Esophagus squamous epithelium (tissue), 5 donors: ENCODE measurements at places on chromosomes 12 and 14.

DNA sequence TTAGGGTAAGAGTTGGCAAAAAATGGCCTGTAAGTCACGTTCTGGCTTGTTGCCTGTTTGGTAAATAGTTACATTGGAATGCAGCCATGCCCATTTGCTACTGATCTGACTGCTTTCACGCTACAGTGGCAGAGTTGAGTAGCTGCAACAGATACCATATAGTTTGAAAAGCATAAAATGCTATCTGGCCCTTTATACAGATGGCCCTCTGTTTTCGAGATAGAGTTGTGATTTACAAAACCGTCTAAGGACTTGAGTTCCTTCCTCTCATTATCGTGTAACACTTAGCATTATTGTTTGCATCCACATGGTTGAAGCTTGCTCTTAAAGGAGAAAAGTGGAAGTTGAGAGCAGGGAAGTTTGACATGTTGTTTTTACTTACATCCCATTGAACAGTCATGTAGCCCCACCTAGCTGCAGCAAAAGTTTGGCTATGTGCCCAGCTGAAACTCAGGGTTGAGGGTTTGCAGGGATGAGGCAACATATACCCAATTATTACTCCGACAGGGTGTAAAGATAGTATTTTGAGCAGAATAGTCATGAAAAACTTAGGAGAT, 11.3 kb upstream of the SCFD1 start:
- H3K36me3 ChIP-seq: no peaks in the 10 kb centered on the region
- H3K27me3 ChIP-seq: no peaks in the 10 kb centered on the region
- H3K4me1 ChIP-seq: no peaks in the 10 kb centered on the region
- H3K4me3 ChIP-seq: no peak overlapping the region
- no peak for DNase-seq
- no peak overlapping the region for H3K27ac ChIP-seq

DNA sequence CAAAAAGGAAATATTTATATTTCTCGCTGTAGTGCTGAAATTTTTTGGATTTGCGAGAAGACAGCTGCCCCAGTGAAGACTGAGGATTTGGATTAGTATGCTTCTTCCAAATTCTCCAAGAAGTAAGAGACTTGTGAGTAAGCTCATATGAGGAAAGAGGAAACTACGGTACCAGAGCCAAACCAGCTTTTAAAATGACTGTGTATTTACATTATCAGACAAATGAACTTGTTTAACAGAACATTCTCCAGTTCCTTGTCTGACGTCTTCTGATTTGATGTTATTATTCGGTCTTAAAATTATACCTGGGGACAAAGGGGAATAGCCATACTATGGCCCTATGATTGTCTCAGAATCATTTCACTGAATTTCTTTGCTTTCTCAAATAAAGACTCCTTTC, 8.0 kb downstream of the CLEC12B start:
- no peaks in the 10 kb centered on the region for H3K36me3 ChIP-seq
- no peaks in the 10 kb centered on the region for H3K27me3 ChIP-seq
- H3K27ac ChIP-seq: no peak overlapping the region

DNA sequence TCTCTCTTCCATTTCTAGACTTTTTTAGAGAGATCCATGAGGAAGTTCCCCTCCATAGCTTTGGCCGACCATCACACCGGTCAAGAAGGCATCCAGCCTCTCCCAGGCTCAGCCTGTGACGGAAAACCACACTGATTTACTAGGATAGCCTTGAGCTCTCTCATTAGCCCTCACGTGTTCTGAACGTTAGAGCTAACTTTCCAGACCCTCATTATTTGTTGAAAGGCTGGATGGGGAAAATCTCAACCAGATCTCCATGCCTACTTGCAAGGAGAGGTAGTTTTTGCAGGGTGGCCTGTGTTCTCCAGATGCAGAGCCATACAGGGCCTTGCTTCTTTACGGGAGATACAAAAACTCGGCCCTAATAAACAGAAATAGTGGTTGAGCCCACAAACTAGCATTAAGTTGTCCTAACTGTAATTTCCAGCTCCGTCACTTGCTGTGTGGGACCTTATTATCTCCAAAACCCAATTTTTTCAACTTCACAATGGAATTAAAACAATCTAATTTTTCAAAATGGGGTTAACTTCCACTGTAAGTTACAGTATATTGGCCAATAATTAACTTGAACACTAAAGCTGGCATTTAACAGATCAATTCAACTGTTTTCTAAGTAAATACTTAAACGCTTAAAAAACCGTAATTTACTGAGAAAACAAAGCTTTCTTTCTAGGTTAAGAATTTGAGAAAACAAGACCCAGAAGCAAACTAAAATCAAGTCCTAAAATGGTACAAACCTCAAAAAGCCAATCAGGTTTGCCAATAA, 65.3 kb downstream of the KLHL28 start:
- peak overlapping the region; percentile 91 for H3K4me3 ChIP-seq
- no peak for DNase-seq
- peak overlapping the region; percentile 99 for H3K27ac ChIP-seq

GRCh38 chr14:48690349-48690748, 895.8 kb downstream of the RPS29 start:
- no peak for DNase-seq
- H3K4me3 ChIP-seq: no peak overlapping the region
- H3K27ac ChIP-seq: no peak overlapping the region
- H3K4me1 ChIP-seq: no peaks in the 10 kb centered on the region
- H3K27me3 ChIP-seq: no peaks in the 10 kb centered on the region

DNA sequence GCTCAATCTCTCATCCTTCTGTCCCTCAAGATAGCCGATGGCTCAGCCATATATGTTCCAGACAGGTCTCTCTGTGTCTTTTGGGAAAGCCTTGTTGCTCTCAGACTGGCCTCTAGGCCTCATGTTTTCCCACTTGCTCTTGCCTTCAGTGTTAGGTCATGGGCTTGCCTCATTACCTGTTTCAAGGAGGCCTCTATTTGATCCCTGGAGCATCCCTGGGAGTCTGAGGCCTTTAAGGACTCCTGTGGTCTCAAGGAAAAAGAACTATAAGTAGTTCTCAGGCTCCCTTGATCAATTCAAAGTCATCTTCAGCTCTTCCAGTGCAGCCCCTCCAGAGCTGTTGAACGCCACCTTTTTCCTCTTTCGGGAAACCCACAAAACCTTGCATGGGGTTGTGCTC, 47.9 kb downstream of the NTF3 start:
- no peaks in the 10 kb centered on the region for H3K4me1 ChIP-seq
- no peaks in the 10 kb centered on the region for H3K36me3 ChIP-seq
- H3K27me3 ChIP-seq: no peaks in the 10 kb centered on the region
- DNase-seq: no peak

DNA sequence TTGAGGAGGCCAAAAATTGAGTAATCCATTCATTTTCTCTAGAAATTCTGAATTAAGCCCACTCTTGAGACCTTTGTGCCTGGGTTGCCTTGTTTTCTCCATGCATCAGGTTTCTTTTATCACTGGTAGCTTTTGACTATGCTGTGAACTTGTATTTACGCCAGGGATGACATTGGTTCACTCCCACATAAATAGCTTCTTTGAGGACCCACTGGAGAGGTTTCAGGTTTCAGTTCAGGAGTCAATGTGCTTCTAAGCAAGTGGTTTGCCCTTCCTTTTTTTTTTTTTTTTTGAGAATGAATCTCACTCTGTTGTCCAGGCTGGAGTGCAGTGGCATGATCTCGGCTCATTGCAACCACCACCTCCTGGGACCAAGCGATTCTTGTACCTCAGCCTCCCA, 10.2 kb upstream of the SLC17A8 start:
- no peak overlapping the region for H3K4me3 ChIP-seq
- H3K4me1 ChIP-seq: no peaks in the 10 kb centered on the region
- no peak for DNase-seq
- peaks cover 8% of the 10 kb centered on the region for H3K36me3 ChIP-seq
- H3K27ac ChIP-seq: no peak overlapping the region
- no peaks in the 10 kb centered on the region for H3K27me3 ChIP-seq

- DNase-seq: no peak
- no peaks in the 10 kb centered on the region for H3K36me3 ChIP-seq
- no peaks in the 10 kb centered on the region for H3K4me1 ChIP-seq
- H3K4me3 ChIP-seq: no peak overlapping the region
Measured at GRCh38 chr14:52370406-52370935, 56.4 kb downstream of the PTGER2 start.

DNA sequence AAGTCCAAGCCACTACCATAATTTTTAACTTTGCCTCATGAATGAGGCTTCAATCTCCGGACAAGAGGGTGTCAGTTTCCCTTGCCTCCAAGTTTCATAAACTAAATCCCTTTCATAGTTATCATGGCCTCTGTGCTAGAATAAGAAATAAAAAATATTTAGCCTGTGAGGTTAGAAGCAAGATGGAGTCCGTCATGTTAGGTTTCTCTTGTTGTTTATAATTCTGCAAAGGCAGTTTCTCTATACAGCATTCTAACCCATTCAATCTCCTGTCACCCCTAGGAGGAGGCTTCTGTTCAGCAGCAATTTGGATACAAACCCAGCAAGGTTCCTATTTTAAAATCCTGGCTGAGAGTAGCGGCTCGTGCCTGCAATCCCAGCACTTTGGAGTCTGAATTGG, 15.8 kb upstream of the RAN start:
- H3K36me3 ChIP-seq: no peaks in the 10 kb centered on the region
- DNase-seq: no peak
- no peak overlapping the region for H3K27ac ChIP-seq
- no peak overlapping the region for H3K4me3 ChIP-seq

GRCh38 chr14:90503582-90503981, 106.8 kb downstream of the CALM1 start:
- no peak overlapping the region for H3K27ac ChIP-seq
- H3K36me3 ChIP-seq: no peaks in the 10 kb centered on the region
- no peak for DNase-seq
- peaks cover 7% of the 10 kb centered on the region for H3K4me1 ChIP-seq
- no peak overlapping the region for H3K4me3 ChIP-seq

GRCh38 chr14:59214702-59215302, 26.3 kb downstream of the DAAM1 start:
- no peak for DNase-seq
- no peak overlapping the region for H3K4me3 ChIP-seq
- H3K4me1 ChIP-seq: peaks cover 72% of the 10 kb centered on the region
- no peaks in the 10 kb centered on the region for H3K27me3 ChIP-seq

- no peaks in the 10 kb centered on the region for H3K27me3 ChIP-seq
- no peak for DNase-seq
- H3K4me1 ChIP-seq: no peaks in the 10 kb centered on the region
- H3K4me3 ChIP-seq: no peak overlapping the region
- no peak overlapping the region for H3K27ac ChIP-seq
Measured at GRCh38 chr12:57874166-57875108, 27.9 kb upstream of the CTDSP2 start.

DNA sequence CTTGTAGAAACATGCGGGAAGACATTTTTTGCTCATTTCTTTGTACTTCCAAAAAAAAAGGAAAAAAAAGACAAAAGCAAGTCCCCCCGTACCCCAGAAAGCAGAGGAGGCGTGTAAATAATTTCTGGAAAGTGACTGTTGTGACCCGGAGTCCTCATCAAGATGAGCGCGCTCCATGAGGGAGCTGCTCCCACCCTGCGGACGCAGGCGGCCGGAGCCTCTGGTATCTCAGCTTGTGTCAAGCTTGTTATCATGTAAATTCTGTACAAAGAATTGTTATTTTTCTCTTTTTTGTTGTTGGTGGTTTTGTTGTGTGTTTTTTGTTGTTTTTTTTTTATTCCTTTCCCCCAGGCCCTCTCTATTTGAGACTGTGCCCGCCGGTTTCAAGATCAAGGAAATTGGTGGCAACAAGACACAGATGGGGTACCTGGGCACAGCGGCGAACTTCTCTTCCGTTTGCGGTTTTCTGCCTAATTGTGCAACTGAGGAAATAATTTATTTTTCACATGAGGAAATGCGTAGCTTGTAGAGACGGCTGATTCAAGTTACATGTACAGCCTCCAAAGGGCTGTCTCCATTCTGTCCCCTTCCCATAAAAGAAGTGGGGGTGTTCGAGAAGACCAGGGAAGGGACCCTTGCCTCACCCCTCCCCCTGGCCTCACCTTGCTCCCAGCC, 27.0 kb downstream of the HPD start:
- no peak overlapping the region for H3K27ac ChIP-seq
- H3K4me3 ChIP-seq: no peak overlapping the region
- no peaks in the 10 kb centered on the region for H3K4me1 ChIP-seq

DNA sequence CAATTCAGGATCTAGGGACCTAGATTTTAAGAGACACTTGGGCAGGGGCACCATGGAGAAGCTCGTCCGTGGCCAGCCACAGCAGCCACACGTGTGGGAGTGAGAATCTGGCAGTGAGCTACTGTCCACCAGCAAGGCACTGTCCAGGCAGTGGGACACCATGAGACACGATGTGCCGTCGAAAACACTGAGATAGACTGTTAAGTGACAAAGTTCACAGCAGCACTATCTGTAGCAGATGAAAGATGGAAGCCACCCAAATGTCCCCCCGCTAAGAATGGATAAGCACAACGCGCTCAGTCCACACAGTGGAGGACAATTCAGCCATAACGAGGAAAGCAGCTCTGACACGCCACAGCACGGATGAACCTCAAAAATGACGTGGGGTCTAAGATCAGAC, 19.7 kb downstream of the RILPL1 start:
- no peaks in the 10 kb centered on the region for H3K27me3 ChIP-seq
- H3K36me3 ChIP-seq: peaks cover 36% of the 10 kb centered on the region
- no peaks in the 10 kb centered on the region for H3K4me1 ChIP-seq

GRCh38 chr12:18502422-18502968, 235.3 kb downstream of the PLCZ1 start:
- no peak overlapping the region for H3K27ac ChIP-seq
- no peak overlapping the region for H3K4me3 ChIP-seq
- H3K4me1 ChIP-seq: no peaks in the 10 kb centered on the region
- DNase-seq: no peak

DNA sequence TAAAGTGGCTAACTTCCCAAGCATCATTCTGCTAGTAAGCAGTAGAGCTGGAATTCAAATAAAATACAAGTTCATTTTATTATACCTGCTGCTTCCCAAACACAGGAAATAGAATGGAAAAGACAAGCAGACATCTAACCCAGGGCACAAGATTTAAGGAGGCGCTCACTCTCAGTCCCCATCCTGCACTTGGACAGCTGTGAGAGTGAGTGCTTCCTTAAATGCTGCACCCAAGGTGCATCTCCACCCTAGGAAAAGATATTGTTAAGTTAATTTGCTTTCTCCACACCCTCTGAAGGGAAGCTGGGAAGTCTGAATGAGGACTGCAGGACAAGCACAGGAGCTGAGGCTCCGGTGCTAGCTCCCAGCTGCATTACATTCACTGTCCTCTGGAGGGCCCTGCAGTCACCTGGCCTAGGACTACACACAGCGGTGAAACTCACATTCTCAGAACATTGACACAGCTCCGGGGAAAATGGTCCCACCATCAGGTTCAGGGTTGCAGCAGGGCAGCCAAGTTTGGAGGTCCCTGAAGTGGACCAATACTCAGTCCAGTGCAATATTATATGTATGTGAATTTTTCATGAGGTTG, 14.2 kb downstream of the HEBP1 start:
- H3K27me3 ChIP-seq: no peaks in the 10 kb centered on the region
- H3K4me3 ChIP-seq: no peak overlapping the region
- peaks cover 71% of the 10 kb centered on the region for H3K36me3 ChIP-seq
- no peaks in the 10 kb centered on the region for H3K4me1 ChIP-seq
- H3K27ac ChIP-seq: no peak overlapping the region
